ENCODE measurements at places on chromosomes 4 and X. TPM values are rescaled to one million over a fixed set of nuclear protein-coding genes. Genes with fewer than 3 reads are reported as not detected.

COL4A6 gene
- total RNA-seq: 0.92 TPM

CENPVL1 gene
- total RNA-seq: not detected

PABPC1L2B gene
- total RNA-seq: not detected

USP11 gene
- total RNA-seq: 36.4 TPM

FAM9C gene
- not detected for total RNA-seq

ZAR1 gene
- total RNA-seq: not detected

DGAT2L6 gene
- not detected for total RNA-seq

MAGEC1 gene
- total RNA-seq: not detected

TTC29 gene
- not detected for total RNA-seq

All from endothelial cell of umbilical vein (primary cell).